ENCODE measurements at places on chromosomes 7 and 10.

DNA sequence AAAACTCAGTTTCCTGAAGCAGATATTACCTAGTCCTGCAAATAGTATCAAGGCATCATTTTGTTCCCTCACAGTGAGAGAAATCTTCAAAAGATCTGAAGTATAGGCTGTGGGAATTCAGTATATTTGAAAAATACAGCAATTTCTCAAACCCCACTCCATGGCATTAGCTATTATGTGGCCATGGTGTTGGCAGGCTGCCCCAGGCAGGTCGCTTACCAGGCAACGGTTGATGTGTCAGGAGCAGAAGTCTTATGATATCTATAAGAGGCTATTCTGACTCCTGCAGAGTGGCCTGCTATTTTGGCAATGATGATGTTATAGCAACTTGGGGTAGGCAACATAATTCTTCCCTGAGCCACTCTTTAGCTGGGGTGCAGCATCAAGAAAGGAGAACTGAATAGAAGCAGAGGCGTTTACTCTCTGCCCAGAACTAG, 187.9 kb downstream of the PLXDC2 start:
- DNase-seq, result no peak

GRCh38 chr7:94848531-94848930, 58.9 kb upstream of the PPP1R9A start:
- no peak for DNase-seq

DNA sequence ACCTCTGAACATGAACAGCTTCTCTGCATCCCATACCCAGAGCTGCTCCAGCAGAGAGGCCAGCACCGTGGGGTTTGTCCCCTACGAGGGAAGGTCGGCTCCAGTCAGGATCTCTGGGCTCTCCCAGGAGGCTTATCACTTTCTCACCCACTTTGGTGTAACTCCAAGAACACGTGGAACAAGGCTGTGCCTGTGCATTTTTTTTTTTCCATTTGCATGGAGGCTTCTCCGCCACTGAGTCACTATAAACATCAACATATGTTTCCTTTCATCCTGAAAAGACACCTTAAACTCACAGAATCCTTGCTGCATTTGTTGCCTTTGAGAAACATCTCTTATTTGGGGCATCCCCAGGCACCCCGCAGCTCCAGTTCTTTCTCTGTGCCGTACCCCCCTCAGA, 29.4 kb upstream of the ECHDC3 start:
- no peak for DNase-seq

GRCh38 chr7:4163565-4164203, 518.4 kb upstream of the FOXK1 start:
- DNase-seq, result peak; percentile 31

DNA sequence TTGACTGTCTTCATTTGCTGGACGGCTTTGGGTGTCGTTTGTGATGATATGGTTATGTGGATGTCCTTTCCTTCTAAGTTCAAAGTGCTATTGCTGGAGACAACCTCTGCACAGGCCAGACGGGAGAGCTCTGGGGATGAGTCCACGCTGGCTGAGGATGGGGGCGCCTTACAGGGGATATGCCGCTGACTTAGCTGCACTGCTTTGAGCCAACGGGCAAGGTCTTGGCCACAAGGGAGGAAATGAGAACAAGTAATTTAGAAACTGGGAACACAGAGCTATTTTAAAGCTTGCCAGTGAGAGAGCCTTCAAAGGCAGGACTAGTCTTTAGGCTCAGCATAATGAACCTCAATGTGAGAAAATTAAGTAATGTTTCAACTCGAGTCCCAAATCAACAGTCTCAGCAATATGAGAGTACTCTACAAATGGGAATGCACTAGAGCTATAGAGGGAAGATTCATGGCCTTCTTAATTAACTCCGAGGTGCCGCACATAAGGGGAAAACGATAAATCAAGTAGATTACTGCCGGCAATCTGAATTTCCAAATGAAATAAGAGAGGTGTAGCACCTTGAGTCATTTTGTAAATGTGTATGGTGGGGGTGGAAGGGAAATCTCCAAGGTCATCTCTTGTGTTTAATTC, 209.3 kb downstream of the JAZF1 start:
- DNase-seq, result no peak

DNA sequence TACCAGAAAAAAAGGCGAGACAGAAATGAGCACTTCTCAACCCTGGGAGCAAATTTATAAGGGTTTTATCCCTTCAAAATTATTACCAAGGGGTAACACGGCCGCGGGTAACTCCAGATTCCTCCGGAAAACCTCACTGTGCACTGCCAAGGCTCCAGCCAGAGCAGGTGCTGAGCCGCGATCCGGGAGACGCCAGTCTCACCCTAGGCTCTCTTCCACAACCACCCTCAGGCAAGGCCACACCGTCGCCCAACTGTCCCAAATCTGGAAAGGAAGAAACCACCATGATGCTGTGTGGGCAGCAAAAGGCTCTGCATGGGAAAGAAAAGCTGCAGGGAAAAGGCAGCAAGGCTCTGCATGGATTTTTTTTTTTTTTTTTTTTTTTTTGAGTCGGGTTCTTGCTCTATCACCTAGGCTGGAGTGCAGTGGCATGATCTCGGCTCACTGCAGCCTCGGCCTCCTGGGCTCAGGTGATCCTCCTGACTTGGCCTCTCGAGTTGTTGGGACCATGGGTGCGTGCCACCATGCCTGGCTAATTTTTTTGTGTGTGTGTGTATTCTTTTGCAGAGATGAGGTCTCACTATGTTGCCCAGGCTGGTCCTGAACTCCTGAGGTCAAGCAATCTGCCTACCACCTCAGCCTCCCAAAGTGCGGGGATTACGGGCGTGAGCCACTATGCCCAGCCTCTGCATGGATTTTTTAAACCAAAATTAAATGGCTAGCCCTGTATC, 39.0 kb downstream of the MAD1L1 start:
- no peak for DNase-seq

GRCh38 chr7:51060536-51060935, 256.1 kb downstream of the COBL start:
- no peak for DNase-seq

DNA sequence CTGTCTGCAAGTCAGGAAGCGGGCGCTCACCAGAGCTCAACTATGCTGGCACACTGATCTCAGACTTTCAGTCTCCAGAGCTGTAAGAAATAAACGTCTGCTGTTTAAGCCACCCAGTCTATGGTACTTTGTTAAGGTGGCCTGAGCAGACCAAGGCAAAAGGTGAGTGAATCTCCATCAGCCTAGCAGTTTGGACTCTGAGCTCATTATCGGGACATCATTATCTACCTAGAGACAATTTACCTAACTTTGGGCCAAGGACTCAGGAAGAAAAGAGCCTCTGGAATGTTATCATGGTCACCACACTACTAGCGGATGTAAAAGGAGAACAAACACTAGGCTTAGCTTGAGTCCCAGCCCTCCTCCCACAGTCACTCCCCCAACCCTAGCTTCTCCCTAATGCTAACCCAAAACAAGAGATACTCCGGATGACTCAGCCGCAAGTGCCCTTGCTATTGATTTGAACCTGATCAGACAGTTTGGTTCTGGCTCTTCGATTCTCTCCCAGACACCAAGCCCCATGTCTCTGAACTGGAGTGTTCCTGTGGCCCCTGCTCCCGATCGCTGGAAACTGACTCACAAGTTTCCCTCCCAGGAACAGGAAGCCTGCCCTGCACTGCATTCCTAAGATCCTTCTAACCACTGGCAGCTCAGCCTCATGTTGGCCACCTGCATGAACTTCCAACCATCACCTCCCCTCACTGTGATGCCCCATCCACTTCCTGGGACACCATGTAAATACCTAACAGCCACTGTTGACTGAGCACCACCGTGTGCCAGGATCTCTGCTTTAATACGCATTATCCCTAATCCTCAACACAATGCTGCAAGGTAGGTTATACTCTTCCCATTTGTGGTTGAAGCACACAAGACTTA, 34.5 kb downstream of the CREB3L2 start:
- no peak for DNase-seq

DNA sequence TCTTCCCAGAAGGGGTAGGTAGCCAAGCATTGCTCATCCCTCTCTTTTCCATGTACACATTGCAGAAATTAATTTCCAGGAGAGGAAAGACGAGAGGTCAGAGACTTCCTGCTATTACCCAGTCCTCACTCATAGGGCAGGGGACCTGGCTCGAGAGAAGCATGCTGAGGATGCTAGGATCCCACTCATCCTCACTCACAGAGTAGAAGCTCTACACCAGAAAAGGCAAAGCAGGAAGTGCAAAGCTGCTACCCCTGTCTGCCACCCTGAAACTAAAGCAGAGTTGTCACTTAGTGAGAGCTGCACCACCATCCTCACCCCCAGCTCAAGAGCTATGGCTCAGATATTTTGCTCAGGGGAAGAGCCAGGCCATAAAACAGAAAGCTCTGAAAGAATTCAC, 9.9 kb downstream of the OR9A2 start:
- no peak for DNase-seq

DNA sequence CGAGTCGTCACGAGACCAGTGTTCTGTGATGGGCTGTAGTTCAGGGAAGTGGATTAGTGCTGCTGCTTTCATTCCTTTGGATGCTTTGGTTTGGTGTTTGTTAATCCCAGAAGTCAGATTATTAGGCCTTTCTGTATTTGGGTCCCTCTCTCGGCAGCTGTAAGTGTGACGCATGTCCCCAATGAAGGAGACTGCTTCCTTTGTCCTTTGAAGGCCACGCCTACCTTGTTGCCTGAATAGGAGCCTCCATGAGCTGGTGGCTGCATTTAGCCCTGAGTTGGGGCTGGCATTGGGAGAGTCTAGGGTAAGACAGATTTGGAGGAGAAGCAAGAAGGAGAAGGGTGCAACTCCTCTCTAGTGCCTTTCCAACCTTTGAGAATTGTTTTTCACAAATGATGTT, 34.5 kb downstream of the DOCK1 start:
- DNase-seq, result no peak

DNA sequence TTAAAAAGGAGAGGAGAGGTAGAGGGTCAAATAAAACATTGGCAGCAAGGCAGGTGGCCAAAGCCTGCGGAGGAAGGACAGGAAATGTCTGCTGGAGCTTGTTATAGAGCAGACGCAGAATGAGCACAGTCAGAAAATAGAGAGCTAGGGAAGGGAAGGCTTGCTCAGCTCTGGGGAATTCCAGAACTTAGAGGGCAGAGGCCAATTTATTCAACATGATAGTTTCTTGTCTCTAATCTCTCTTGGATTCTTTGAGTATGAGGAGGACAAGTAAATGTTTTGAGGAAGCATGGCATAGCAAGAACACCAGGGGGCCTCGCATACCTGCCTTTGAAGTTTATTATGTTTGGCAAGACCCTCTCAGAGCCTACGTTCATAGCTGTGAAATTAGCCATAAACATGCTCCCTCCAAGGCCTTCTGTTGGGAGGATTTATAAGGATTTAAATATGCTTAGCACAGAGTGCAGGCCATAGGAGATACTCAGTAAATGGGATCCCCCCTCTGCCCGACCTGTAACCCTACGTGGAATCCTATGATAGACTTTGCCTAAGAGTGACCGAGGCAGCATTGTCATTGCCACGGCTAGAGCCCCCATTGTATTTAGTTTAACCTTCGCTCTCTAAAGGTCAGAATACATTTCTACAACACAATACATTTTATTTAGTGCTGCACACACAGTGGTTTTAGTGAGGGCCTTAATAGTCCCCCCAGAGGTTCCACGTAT, 293.9 kb downstream of the CCDC3 start:
- no peak for DNase-seq

DNA sequence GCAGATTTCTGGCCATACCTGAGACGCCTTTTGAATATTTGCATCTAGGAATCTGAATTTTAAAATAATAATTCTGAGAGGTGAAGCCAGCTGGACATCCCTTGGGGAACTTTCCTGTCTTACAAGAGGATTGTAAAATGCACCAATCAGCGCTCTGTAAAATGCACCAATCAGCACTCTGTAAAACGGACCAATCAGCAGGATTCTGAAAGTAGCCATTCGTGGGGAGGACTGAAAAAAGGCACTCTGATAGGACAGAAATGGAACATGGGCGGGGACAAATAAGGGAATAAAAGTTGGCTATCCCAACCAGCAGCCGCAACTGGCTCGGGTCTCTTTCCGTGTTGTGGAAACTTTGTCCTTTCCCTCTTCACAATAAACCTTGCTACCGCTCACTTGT, 9.9 kb downstream of the PPIF start:
- DNase-seq, result no peak

DNA sequence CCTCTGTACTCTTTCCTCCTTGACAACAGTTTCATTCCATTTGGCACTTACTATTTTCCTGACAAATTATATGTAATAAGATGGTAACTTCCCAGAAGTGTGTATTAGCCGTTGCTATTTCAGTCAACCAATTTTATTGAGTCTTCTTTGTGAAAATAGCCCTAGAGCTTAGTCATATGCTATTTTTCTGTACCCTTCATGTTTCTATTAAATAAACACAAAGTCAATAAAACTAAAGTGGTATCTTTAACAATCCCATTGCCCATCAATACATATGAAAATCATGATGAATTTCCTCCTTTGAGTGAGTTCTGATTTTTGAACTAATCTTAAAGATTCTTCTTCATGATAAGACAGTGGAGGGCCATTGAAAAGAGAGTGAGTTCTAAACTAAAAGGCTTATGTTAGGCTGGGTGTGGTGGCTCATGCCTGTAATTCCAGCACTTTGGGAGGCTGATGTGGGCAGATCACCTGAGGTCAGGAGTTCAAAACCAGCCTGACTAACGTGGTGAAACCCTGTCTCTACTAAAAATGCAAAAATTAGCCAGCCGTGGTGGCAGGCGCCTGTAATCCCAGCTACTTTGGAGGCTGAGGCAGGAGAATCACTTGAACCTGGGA, 5.9 kb upstream of the MYPN start:
- no peak for DNase-seq

DNA sequence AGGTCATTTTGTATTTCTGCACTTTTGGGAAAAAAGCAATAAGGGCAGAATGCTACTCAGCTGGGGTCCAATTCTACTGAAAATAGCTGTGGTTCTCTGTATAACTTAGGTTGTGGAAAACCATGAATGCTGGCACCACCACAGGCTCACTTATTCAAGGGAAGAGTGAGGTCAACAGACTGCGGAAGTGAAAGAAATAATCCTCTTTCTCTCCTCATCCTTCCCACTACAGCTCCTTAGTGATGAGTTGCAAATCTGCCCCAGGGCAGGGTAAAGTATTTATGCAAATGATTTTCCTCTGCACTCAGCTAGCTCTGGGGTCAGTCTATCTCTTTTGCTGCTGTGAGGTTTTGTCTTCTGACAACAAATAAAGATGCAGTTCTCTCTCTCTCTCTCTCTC, 74.1 kb upstream of the PTPRZ1 start:
- no peak for DNase-seq

GRCh38 chr7:12625836-12626235, 55.3 kb downstream of the SCIN start:
- DNase-seq, result no peak

DNA sequence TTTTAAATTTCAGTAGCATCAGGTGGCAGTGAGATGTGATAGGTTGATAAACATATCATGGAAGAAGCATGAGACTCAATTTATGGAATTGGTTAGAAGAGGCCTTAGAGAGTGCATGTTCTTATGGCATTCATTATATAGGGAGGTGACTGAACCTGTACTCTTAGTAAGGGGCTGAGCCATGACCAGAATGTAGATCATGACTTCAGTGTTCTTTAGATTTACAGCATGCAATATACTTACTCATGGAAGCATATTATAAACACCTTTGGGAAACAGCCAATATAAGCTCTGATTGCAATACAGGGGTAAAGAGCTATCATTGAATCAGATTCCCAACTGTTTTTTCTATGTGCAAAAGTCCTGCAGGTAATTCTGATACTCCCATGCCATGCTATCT, 50.2 kb downstream of the NT5C3A start:
- no peak for DNase-seq

GRCh38 chr10:98139431-98139830, 5.0 kb downstream of the R3HCC1L start:
- no peak for DNase-seq

All from NCI-H187 (cell line).